CD8-positive, alpha-beta memory T cell (primary cell): ENCODE measurements at places on chromosomes 13 and 19.

GRCh38 chr19:10424011-10424637, 3.8 kb downstream of the PDE4A start:
- DNase-seq = peak; percentile 51
- H3K4me3 ChIP-seq = peak overlapping the region; percentile 51
- H3K36me3 ChIP-seq = no peaks in the 10 kb centered on the region
- H3K27ac ChIP-seq = peak overlapping the region; percentile 51

DNA sequence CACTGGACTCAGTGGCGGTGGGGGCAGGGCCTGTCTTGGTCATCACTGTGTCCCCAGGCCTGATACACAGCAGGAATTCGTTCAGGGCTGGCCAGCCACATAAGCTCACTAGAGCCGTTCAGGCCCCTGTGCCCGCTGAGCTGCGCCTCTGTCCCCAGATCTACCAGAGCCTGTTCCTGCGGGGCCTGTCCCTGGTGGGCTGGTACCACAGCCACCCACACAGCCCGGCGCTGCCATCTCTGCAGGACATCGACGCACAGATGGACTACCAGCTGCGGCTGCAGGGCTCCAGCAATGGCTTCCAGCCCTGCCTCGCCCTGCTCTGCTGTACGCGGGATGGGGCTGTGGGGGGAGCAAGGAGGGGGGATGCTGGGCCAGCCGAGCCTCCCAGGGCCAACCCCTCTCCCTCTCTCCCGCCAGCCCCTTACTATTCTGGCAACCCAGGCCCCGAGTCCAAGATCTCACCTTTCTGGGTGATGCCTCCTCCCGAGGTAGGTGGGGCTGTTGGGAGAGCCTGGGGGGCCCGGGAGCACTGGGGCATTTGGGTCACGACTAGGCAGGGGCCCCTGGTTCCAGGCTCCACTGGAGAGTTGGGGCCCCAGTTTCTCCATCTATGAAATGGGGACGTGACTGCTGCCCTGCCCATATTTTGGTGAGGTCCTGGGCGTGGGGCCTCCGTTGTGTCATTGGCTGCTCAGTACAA, 13.9 kb downstream of the MPND start:
- H3K27ac ChIP-seq = no peak overlapping the region
- no peaks in the 10 kb centered on the region for H3K27me3 ChIP-seq

DNA sequence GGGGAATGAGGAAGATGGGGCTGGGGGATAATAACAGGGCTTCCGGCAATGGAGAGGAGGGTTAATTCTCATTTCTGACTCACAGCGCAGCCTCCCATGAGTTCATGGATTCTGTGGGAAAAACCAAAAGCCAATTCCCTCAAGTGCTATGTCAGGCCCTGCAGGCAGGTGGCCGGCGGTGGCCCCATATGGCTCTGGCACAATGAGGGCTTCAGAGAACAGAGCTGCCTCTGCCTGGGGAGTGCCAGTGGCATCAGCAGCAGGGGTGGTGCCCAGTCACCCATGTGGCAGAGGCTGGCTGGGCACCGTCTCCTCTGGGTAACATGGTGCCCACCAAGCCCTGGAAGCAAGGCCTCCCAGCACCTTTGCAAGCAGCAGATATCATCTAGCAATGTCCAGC, 69.1 kb downstream of the ALOX5AP start:
- H3K4me1 ChIP-seq = peaks cover 8% of the 10 kb centered on the region
- H3K36me3 ChIP-seq = no peaks in the 10 kb centered on the region
- H3K4me3 ChIP-seq = no peak overlapping the region
- no peaks in the 10 kb centered on the region for H3K27me3 ChIP-seq

DNA sequence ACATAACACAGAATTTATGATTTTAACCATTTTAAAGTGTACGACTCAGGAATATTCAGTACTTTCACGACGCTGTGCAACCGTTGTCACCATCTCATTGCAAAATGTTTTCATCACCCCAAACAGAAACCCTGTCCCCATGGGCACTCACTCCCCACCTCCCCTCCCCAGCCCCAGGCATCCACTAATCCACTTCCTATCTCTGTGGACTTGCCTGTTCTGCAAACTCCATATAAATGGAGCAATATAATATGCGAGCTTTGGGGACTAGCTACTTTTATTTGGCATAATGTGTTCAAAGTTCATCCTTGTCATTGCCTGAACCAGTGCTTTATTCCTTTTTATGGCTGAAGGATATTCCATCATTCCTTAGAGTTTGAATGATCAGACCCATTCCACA, 7.3 kb upstream of the INSR start:
- no peaks in the 10 kb centered on the region for H3K4me1 ChIP-seq

GRCh38 chr13:45206340-45206739, 5.5 kb upstream of the KCTD4 start:
- H3K27me3 ChIP-seq = no peaks in the 10 kb centered on the region
- no peak overlapping the region for H3K4me3 ChIP-seq
- DNase-seq = no peak

DNA sequence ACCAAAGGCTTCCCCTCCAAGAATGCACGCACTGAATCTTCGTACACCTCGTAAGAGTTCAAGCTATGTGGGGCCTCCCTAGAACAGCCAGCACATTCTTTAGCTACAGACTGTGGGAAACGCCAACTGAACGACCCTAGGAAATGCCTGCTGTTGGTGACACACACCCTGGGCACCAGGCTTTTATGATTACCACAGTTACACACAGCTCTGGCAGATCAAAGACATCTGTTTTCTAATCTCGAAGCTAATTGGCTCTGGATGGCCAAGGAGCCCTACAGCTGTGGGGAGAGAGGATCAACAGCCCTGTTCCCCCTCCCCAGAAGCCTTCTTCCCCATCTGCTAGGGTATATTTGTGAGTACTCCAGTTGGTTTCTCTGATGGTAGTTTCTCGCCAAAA, 123.0 kb downstream of the COL4A1 start:
- H3K27me3 ChIP-seq = no peaks in the 10 kb centered on the region
- H3K36me3 ChIP-seq = no peaks in the 10 kb centered on the region
- H3K27ac ChIP-seq = no peak overlapping the region

- no peak overlapping the region for H3K27ac ChIP-seq
- DNase-seq = no peak
Measured at GRCh38 chr19:50931023-50931422, 19.8 kb upstream of the KLK4 start.

DNA sequence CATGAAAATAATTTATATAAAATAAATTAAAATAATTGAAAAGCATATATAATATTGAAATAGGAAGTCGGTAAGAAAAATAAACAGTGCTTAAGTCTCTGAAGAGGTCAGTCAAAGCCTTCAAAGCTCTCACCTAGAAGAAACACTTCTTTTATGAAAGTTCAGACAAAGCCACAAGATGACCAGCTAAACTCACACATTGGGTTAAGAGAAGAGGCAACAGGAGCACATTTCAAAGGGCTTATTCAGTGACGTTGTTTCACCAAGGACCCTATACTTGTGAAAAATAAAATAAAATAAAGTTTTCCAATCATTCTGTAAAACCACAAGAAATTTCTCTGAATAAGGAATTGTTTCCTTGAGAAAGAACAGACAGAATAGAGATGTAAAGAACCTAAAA, 2.5 kb upstream of the ITM2B start:
- peaks cover 19% of the 10 kb centered on the region for H3K4me1 ChIP-seq
- no peak overlapping the region for H3K27ac ChIP-seq
- H3K36me3 ChIP-seq = no peaks in the 10 kb centered on the region
- DNase-seq = no peak

DNA sequence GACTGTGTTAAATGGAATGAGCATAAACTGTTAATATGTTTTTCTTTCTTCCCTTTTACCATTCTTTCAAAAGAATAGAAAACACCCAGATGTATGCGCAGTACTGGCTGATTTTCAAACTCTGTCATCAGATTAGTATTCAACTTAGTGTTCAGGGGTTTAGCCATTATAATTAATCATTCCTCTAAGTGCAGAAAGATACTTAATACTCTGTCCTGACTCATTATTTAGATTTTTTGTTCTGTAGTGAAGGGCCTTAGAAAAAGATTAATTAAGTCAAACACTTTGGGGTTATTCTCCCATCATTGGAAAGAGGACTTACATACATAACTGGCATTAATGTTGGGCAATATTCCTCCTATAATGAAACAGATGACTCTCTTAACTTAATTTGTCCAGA, 1316.7 kb upstream of the SLC10A2 start:
- H3K4me3 ChIP-seq = no peak overlapping the region
- no peaks in the 10 kb centered on the region for H3K27me3 ChIP-seq
- H3K4me1 ChIP-seq = no peaks in the 10 kb centered on the region
- no peaks in the 10 kb centered on the region for H3K36me3 ChIP-seq
